Aorta (tissue), 5 donors: ENCODE measurements at places on chromosomes 1 and 21. TPM values are rescaled to one million over a fixed set of nuclear protein-coding genes. Genes with fewer than 3 reads are reported as not detected.

GRCh38 chr1:157993918-157994605 is 617 bp downstream of the KIRREL1 start:
- H3K4me1 ChIP-seq = peaks cover 2% of the 10 kb centered on the region
- H3K36me3 ChIP-seq = no peaks in the 10 kb centered on the region
- DNase-seq = peak; percentile 63
- peak overlapping the region; percentile 100 for H3K4me3 ChIP-seq

DNA sequence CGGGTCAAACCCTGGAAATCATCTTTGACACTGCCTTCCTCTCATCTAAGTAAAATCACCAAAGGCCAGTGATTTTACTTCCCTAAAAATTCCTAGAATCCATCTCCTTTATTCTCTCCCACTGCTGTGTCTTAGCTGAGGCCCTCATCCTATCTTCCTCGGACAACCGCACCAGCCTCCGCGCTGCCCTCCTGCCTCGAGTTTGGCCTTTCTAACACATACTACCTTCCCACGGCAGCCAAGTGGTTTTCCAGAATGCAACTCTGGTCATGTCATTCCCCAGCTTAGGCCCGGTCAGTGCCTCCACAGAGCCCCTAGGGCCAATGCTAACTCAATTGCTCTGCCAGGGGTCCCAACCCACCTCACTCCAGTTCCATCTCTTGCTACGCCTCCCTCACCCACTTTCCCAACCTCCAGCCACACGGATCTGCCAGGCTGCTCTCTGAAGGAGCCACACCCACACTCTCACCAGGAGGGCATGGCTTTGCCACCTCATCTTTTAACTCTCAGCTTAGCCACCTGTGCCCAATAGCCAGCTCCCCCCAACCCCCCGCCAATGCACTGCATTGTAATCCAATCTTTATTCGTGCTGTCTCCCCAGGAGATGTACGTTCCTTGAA is 6.8 kb downstream of the TMEM9 start:
- no peak for DNase-seq
- no peaks in the 10 kb centered on the region for H3K4me1 ChIP-seq
- no peaks in the 10 kb centered on the region for H3K27me3 ChIP-seq
- H3K27ac ChIP-seq = no peak overlapping the region

- no peak for DNase-seq
- H3K4me1 ChIP-seq = no peaks in the 10 kb centered on the region
These were observed 193.8 kb downstream of the LMX1A start for GRCh38 chr1:165162671-165163241.

DNA sequence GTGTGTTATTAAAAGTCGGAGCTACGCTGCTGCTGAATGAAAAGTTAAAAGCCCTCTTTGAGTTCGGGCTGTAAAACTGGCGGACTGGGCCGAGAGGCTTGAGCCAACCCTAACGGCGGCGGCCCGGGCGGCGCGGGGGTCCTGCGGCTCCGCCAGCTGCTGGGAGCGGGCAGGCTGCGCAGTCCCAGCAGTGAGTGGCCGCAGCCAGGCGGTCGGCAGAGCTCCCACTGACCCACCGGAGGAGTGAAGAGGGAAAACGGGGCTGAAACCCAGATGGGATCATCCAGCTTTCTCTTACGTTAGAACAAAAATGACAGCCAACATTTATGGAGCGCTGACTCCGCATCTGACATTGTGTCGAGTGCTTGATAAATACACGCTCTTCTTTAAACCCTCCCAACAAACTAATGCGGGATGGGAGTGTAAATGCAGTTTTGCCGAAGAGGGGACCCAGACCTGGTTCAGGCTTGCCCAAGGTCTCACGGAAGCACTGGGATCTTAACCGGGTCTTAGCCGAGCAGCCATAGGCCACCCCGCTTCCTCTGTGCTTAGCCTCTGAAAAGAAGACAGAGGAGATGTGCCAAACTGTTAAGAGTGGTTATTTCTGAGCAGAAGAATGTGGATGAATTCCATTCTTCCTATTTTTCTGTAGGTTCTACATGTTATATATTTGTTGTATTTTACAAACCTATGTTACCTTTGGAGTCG is 3.5 kb downstream of the GRHL3 start:
- H3K27ac ChIP-seq = no peak overlapping the region
- DNase-seq = no peak
- no peaks in the 10 kb centered on the region for H3K36me3 ChIP-seq
- H3K27me3 ChIP-seq = no peaks in the 10 kb centered on the region
- H3K4me1 ChIP-seq = no peaks in the 10 kb centered on the region

The LENEP gene
- not detected for total RNA-seq

The LRRC39 gene
- 1.4 TPM for total RNA-seq

The REG4 gene
- not detected for total RNA-seq
